ENCODE measurements at places on chromosomes 7 and 10.

DNA sequence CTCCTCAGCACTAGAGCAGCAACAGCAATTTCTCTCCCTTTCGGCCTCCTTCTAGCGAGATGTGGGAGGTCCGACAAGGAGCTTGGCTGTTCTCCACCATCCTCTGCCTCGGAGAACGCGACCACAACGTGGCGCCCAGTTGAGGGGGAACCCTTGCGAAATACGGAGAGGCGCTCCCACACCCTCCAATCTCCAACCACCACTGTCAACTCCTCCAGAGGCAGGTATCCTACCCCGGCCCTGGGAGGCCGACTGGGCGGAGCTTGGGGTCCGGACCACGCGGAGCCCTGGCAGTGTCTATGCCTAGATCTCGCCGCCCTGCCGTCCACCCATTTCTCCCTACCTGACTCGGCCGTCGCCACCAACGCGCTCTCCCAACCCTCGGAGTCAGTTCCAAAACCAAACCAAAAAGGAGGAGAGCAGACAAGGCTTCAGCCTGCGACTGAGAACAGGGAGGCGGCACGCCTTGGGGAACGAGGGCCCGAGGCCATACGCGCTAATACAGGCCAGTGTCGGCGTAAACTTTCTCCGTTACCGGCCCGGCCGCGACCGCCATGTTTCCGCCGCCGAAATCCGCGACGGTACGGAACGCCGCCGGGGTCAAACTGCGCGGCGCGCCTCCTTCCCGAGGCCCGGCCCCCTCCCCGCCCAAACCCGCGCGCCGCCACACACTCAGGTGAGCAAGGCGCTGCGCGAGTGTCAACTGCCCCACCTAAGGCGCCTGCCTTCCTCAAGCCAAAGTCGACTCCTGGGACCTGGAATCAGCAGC is at the start of gene TMEM168:
Gene TMEM168 (minus strand): TSS at position 577 of the 769 bp plus-strand sequence. CDS start 5,568 bp downstream, outside the sequence.
- peak; percentile 83 for DNase-seq

GRCh38 chr7:105267244-105267643 is 121.5 kb downstream of the SRPK2 start:
- DNase-seq = peak; percentile 25

- no peak for DNase-seq
These were observed 63.7 kb upstream of the LRRC17 start for GRCh38 chr7:102849079-102849478.

DNA sequence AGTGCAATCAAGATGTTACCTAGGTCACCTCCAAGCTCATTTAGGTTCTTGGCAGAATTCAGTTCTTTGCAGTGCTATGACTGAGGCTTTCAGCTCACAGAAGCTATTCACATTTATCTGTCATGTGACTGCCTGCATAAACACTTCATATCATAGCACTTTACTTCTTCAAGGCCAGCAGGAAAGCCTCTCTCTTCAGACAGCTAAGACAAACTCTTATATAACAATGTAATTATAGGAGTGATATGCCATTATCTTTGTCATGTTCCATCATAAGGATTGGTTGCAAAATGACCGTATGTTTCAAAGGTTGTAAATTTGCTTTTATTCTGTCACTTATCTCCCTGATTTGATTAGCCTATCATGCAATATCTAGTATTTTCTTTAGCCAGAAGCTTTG is 78.8 kb upstream of the TMEM196 start:
- peak; percentile 0 for DNase-seq

DNA sequence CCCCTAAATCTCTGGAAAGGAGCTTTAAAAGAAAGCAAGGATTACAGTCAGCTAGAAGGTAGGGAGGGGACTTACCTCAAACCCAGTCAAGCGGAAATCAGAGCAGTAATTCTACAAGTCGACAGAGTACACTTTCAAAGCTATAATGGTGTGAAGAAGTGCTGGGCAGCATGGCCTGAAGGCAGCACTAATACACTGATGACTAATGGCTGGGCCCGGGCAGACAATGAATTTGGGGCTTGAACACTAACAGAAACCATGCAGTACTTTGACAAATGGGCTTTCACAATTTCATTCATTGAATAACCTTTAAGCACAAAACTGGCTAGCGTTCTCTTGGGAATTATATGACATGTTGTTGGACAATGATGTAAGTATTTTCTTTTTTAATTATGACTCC is 4.7 kb downstream of the GLI3 start:
- DNase-seq = no peak

- no peak for DNase-seq
These were observed 1183.7 kb upstream of the SORCS1 start for GRCh38 chr10:108348215-108348614.

GRCh38 chr10:8369666-8370065 is 315.2 kb downstream of the GATA3 start:
- DNase-seq = peak; percentile 5

GRCh38 chr7:778271-778967 is 51.3 kb upstream of the PRKAR1B start:
- DNase-seq = no peak

- DNase-seq = no peak
These were observed 206.3 kb upstream of the KLF14 start for GRCh38 chr7:130940326-130940725.

DNA sequence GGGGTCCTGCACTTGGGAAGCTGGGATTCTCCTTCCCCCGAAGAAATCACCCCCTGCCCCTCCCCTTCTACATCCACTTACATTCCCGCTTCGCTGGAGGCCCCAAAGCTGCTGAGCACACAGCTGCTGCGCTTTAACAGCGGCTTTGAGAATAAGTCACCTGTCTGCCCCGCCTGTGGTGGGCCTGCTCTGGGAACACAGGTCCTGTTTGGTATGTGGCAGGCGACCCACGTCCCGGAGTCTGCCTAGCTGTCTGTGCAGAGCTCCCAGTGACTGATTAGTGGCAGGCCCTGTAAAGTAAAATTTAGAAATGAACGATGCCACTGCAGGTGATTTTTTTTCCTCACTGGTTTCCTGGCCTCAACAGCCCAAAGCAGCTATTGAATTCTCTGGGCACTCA is 47.0 kb downstream of the CDH23 start:
- DNase-seq = no peak

GRCh38 chr10:80172896-80173295 is 32.4 kb downstream of the ANXA11 start:
- DNase-seq = no peak

DNA sequence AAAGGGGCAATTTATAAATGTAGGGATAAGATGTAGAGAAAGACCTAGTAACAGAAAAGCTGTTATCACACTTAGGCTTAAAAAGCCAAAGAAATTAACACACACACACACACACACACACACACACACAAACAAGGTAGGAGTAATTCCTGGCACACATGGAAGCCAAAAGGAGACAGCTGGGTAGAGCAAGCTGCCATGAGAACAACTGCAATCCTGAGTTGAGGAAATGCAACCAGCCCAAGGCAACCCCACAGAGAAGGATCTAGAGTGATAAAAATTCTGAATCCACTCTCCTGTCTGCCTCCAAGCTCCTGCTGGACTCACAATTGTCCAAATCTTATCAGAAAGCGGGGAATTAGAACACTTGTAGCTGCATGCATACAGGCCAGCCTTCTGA is 229.1 kb upstream of the DGKB start:
- no peak for DNase-seq

DNA sequence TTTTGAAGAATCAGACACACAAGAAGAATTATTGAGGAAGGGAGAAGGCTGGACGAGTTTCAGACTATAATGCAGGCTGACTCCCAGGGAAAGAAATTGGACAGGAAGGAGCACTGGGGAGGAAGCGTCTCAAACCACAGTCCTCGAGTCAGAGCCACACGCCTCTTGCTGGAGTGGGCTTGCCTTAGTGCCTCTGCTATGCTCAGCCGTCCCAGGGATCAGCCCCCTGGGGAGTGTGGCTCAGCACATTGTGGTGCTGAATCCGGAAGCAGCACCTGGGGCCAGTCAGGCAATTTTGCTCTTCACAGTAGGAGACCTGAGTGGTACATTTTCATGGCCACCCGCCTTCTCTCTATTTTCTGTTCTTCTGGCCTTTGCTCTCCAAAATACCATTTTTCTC is 67.4 kb upstream of the SLC35G1 start:
- DNase-seq = peak; percentile 63

GRCh38 chr10:23558361-23558799 is 119.5 kb downstream of the OTUD1 start:
- no peak for DNase-seq

- DNase-seq = peak; percentile 14
These were observed 99.4 kb upstream of the TMEM106B start for GRCh38 chr7:12111422-12112405.

GRCh38 chr7:47428052-47428767 is 153.7 kb downstream of the TNS3 start:
- no peak for DNase-seq

DNA sequence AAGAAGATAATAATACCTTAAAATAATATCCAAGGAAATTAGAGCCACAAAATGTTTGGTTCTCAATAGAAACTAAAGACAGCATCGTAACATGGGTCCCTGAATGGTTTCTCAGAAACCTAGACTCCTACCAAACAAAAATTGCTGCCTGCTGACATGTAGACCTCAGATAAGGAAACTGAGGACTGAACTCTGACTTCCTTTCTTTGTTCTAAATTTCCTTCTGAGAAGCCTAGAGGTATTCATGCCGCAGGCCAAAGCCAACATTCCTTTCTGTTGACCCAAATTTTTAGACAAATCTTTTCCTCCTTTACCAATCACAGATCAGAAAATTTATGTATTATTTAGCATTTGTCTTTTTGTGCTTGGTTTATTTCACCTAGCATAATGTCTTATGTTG is 816.7 kb upstream of the PHF14 start:
- DNase-seq = no peak

DNA sequence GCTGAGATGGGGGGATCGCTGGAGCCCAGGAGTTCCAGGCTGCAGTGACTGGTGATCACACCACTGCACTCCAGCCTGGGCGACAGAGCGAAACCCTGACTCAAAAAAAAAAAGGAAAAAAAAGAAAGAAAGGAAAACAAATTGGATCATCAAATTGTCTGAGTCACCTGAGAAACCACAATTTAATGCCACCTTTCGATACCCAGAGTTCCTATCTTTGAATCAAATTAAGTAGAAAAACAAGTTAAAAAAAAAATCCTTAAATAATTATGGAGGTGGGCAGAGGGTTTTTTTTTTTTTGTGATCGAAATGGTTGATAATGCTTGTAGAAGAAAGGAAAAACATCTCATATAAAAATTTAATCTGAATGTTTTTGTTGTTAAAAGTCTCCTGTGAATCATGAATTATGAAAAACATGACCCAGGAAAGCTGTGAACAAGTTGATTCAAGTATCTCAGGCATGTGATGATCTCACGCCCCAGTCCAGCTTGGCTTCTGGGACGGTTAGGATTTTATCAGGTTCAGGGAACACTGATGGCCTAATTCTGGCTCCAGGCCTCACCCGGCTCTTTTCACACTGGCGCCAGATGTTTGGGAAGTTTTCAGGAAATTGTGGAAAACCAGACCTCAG is 25.3 kb upstream of the CUX1 start:
- peak; percentile 59 for DNase-seq

GRCh38 chr7:52154382-52154781 is 837.8 kb upstream of the COBL start:
- DNase-seq = no peak

- no peak for DNase-seq
These were observed 7.4 kb downstream of the KEL start for GRCh38 chr7:142954680-142955268.

GRCh38 chr10:95221124-95221523 is 27.1 kb downstream of the ACSM6 start:
- peak; percentile 67 for DNase-seq

DNA sequence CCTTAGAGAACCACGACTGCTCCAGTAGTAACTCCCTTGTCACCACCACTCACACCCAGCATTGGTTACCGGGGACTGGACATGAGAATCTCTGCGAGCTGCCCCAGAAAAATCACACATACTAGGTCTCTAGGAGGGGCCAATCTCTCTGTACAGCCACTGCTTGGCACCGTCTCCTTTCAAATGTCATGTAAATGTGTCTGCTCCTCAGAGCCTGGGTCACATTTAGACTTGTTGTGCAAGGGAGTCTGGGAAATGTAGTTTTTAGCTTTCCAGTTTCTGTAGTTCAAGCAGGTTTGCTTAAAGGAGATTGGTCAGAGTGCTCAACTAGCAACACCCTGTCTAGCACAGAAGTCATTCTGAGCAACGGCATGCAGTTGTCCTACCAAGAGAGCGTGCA is 60.0 kb downstream of the CHN2 start:
- peak; percentile 33 for DNase-seq

GRCh38 chr10:126478546-126478945 is 90.3 kb upstream of the ADAM12 start:
- peak; percentile 29 for DNase-seq

- no peak for DNase-seq
These were observed 99.0 kb downstream of the AGMO start for GRCh38 chr7:15462721-15463389.

DNA sequence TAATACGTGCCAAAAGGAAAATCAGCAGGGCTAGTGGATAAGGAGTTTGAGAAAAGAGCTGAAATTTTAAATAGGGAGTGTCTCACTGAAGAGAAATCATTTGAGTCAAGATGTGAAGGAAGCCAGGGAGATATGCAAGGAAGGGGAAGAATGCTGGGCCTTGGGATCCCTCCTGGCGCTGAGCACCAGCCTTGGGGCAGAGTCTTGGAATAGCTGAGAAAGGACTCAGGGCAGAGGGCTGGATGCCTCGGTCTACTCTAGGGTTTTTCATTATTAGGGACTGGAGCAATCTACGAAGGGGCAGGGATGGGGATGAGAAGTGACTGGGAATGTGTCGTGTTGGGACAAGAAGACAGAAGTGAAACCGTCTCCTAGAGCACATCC is 484 bp downstream of the ZWINT start:
- DNase-seq = no peak

DNA sequence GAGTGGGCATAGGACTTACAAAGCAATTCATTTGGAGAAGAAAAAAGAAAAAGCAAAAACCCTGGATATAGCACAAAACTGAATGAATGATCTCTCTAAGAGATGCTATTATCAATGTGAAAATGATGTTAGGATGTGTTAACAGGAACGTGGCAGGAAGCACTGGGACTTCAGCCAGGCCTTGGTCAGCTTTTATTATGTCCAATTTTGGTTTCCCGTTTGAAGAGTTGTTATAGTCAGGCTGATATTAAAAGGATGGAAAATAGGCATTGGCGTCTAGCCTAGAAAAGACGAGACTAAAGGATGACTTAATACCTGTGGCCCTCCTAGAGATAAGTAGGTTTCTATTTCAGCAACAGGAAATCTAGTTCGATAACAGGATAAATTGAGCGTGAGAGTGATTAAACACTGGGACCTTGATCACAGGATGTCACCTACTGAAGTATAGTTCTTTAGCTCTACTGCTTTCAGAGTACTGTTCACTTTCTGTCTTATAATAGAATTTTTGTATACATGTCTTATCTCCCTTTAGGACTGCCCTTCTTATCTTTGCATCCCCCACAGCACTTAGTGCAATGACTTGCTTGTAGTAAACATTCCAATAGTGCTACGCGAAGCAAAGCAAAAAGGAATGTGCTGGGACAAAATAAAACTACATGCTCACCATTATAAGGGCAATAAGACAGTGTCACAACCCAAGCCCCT is 99.8 kb upstream of the AGBL3 start:
- peak; percentile 86 for DNase-seq

GRCh38 chr7:137886281-137886680 is 39.5 kb upstream of the DGKI start:
- no peak for DNase-seq

All from choroid plexus epithelial cell (primary cell).